ENCODE measurements at places on chromosomes 11 and 22.

DNA sequence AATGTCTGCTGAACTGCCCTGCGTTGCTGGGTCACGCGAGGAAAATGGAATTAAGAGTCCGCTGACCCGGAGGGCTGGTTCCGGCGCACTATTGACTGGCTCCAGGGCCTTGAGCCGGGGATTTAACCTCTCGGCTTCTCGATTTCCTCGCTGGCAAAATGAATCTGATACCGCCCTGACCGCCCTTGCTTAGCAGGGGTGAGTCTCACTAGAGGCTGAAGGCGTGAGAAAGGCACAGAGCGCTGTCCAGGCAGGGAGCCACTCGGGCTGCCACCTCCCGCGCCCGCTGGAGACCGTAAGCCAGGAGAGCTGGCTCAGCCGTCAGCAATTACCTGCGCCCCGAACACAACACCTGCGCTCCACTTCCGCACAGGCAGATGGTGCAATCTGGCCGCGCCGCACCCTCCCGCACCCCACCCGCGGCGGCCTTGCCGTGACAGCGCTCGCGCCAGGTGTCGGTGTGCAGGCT is 65.6 kb downstream of the BUD13 start:
- peak; percentile 61 for DNase-seq

DNA sequence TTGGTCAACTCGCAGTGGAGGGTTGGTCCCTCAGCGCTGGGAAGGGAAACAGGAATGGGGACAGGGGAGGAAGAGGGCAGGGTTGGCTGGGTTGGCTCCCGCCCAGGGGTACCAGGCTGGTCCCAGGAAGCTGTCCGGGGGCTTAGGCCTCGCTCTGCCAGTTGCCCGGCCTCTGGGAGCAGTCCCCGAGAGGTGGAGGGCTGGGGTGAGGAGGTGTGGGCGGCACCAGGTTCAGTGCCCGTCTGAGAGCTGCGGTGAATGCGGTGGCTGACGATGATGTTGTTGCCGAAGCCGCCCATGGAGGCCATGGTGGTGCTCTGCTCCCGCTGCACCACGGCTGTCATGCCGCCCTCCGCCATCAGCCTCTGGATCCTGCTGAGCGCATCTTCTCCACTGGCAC is 6.0 kb upstream of the CHRM4 start:
- DNase-seq: no peak

DNA sequence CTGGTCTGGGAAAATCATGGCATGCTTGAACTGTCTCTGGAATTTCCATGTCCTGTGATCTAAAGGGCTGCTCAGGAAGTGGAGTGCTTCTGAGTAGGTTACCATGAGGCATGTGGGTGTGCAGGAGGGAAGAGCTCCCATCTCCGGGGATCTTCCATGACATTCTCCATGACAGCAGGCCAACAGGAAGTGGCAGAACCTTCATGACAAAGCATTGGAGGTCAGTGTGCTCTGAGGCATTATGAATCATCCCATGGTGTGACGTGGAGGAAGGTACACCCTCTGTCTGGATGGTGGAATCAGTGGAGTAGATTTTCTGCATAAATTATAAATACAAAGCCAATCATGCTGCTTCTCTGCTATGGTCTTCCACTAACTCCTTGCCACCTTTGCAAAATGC is 139.6 kb upstream of the E2F8 start:
- no peak for DNase-seq

- no peak for DNase-seq
Measured at GRCh38 chr11:85746670-85747069, 60.7 kb upstream of the CCDC89 start.

GRCh38 chr22:25908212-25908611 is 166.2 kb downstream of the MYO18B start:
- DNase-seq: no peak

DNA sequence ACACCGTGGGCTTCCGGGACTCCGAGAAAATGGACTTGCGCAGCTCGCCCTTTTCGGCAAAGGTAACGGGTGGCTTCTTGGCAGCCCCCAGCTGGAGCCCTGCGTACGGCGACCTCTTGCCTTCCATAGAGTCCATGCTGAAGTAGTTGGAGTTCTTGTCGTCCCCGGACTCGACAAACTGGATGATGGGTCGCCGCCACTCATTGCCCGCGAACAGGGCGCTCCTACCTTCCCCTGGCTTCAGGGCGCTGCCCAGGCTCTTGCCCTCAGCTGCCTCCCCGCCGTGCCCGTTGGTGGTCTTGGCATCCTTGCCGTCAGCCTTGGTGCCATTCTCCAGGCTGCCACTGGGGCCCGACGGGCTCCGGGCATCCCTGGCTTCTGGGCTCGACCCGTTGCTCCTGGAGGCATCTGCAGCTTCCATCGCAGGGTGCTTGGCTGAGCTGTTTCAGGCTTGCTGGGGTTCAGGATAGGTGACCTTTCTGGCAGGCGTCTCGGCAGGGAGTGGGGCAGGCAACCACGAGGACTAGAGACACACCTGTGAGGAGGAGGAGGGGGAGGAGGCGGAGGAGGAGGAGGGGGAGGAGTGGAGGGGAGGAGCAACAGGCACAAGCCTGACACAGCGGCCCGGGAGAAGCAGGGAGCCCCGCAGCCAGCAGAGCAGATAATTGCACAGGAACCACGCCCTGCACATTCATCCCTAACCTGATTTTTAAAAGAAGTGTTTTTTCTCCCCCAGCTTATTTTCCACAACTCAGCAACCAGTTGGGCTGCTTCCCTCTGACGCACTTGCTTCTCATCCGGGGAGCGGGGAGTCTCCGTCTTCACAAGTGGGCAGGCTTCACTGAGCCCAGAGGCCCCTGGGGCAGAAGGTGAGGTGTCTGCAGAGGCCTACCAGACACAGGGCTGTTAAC is at the start of gene TRIM29:
Gene TRIM29, minus strand, starts transcription at position 503 of the 911 bp plus-strand sequence. Its CDS starts 82 bp downstream, at position 421.
- no peak for DNase-seq

GRCh38 chr11:45961751-45962240 is 39.3 kb downstream of the LARGE2 start:
- DNase-seq: no peak

- no peak for DNase-seq
Measured at GRCh38 chr22:24054356-24054755, 43.3 kb downstream of the CABIN1 start.

GRCh38 chr22:17672417-17672991 is 33.9 kb downstream of the BCL2L13 start:
- peak; percentile 83 for DNase-seq

DNA sequence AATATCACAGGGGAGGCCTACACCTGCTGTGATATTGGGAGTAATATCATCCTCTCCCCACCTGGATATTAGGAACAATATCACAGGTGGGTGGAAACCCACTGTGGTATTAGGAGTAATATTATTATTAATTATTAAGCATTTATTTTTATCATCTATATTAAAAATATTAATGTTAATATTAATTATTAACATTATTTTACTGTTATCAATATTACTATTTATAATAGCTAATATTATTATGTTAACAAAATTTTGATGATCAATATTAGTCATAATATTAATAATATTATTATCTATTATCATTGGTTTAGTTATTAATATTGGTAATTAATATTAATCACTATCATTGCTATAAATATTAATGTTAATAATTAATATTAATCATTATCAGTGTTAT is 161.1 kb upstream of the API5 start:
- DNase-seq: no peak

DNA sequence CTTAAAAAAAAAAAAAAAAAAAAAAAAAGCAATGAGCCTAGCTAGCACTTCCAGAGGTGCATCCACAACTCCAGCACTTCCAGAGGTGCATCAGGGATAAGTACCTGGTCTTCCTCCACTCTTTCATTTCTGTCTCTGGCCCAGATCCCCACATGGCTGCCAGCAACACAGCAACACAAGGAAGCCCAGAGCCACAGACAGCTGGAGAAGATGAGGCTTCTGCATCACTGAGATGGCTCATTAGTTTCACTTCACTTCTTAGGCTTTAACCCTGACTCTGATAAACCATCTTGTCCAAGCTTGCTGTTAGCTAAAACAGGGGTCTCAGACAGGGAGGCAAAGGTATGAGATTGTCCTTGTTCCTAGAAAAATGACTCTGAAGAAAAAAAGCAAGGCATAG is 35.6 kb downstream of the PC start:
- DNase-seq: no peak

DNA sequence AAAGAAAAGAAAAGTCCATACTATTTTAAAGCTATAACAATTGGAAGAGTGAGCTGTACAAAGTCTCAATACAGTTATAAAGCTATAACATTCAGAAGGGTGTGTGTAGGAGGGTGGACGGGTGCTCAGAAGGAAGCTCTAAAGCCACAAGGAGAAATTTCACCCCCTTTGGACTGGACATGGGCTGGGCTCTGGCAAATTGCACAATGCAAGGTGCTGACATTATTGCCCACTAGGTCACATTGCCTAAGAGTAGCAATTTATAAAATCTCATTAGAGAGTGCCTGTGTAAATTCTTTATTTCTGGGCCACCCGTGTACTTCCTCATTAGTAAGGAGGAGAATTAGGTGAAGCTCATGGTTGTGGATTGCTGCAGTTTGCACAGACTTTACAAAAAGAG is 5.7 kb upstream of the APOBEC3A start:
- no peak for DNase-seq

- no peak for DNase-seq
Measured at GRCh38 chr11:93080146-93080759, 110.8 kb downstream of the MTNR1B start.

DNA sequence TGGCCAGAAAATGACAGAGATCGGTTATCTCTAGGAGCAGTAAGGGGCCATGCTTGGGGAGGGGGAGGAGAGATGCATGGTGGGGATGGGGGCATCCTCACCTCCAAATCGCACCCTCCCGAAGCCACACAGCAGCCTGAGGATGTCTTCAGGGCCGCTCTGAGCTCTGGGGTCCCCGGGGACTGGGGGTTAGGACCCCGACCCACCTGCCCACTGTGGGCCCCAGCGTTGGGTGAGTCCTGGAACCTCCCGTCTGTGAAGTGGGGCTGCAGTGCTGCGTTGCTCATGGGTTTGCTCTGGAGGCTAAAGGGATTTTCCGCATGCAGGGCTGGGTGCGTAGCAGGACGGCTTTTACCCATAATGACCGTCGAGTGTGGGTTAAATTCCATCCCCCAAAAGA is 1046.3 kb downstream of the BRD1 start:
- DNase-seq: no peak

DNA sequence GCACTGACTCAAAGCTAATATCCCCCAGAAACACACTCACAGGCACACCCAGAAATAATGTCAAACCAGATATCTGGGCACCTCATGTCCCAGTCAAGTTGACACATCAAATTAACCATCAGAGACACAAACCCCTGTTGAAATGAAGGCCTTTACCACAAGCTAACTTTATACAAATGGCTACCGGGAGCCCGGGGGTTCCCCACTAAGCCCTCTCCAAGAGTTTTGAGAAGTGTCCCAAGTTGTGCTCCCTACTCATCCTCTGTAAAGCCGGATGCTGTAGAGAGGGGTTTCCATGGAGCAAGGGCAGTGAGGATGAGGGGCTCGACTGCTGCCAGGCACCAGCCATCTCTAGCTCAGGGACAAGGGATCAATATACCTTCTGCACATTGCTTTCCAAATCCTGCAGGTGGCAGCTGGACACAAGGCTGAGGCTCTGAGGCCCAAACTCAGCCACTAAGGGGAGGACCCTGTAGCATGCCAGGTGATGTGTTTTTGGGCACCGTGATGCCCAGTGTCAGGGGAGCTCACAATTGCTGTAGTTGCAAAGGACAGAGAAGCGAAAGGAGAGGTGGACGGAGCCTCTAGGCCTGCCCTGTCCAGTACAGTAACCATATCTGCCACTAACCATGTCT is 145.7 kb downstream of the TTC17 start:
- DNase-seq: peak; percentile 82

GRCh38 chr11:12724301-12725054 is 50.3 kb downstream of the TEAD1 start:
- DNase-seq: no peak

DNA sequence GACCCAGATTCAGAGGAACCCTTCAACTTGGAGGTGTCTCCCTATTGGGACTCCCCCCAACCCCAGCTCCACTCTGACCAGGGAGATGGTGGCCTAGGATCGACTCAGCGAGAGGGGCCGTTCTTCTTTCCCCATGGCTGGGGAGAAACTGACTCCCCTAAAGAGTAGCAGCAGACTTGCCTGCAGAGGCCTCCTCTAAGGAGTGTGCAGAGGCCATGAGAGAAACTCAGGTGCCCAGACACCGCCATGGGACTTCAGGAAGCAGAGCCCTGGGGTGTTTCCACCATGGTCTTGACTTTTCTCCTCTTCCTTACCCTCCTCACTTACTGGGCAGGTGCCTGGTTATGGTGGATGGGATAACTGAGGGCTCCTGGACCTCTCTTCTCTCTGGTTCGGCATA is 2.6 kb upstream of the TOP3B start:
- no peak for DNase-seq

DNA sequence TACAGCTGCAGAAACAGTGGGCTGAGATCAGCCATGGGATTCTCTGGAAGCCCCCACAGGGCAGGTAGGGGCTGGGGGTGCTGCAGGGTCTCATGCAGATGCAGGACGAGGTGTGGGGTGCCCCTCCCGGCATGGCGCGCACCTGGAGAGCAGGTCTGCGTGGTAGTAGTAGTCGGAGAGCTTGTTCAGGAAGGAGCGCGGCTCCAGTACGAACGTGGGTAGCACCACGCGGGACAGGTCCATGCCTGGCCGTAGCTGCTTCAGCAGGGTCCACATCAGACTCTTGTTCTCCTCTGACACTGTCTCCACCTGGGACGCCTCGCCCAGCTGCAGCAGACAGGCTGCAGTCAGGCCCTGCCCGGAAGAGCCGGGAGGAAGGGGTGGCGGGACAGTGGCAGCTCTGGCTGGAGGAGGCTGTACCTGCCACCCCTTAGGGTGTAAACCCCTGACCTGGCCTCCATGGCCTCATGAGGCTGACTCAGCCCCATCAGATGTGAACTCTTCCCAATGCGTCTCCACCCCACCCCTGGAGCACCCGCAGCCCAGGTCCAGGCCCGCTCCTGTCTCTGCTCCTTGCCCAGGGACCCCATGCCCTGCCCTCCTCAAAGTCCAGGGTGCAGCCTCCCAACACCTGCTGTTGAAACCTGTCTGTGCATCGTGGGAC is 47.0 kb upstream of the CARS1 start:
- DNase-seq: no peak

DNA sequence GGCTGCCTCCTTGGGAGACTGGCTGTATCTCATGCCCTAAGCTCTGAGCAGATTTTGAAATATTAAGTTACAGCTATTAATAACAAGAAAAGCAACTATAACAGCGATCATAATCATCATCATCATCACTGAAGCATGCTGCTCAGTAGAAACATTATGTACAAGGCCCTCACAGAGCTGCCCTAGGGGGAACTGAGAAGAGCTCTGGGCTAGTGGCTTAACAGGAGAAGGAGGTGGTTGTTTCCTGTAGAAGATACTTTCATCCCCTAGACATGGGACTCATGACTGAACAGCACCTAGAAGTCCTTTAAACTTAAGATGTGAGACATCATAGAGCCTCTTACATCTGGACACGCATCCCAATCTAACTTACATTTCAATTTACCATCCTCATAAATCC is 332.8 kb upstream of the PLET1 start:
- DNase-seq: no peak

GRCh38 chr11:60955571-60955970 is 3.6 kb upstream of the SLC15A3 start:
- DNase-seq: no peak

All from cerebellum (tissue), 4 donors.